SJSA1 (cell line): ENCODE measurements at places on chromosomes 6 and 20. TPM values are rescaled to one million over a fixed set of nuclear protein-coding genes. Genes with fewer than 3 reads are reported as not detected.

GRCh38 chr6:29631209-29631810 lies 1.7 kb downstream of the GABBR1 start:
- DNase-seq = no peak

GRCh38 chr20:32231847-32232246 lies 24.2 kb downstream of the POFUT1 start:
- no peak for DNase-seq

GRCh38 chr6:148657048-148657447 lies 89.8 kb upstream of the UST start:
- no peak for DNase-seq

- peak; percentile 15 for DNase-seq
These were observed 16.1 kb downstream of the FBXO30 start for GRCh38 chr6:145798530-145798929.

GRCh38 chr6:158646023-158646910 lies 1.7 kb upstream of the DYNLT1 start:
- DNase-seq = peak; percentile 38

LINC00237 gene
- total RNA-seq = not detected in 2 replicates

EYA2 gene
- 0.08 TPM in 1 of 2 replicates, not detected in the other for total RNA-seq

NINL gene
- 10.7 and 14.3 TPM in 2 replicates for total RNA-seq
